Stimulated activated CD4-positive, alpha-beta T cell treated with anti-CD3 and anti-CD28 coated beads, Interleukin-4, amount 100 ng/mL, for 24 hours (primary cell): ENCODE measurements at places on chromosomes 16 and 17.

- peak; percentile 53 for DNase-seq
These were observed 2.0 kb downstream of the NCBP3 start for GRCh38 chr17:3843935-3844516.

GRCh38 chr17:70775679-70776078 lies 606.3 kb downstream of the KCNJ2 start:
- no peak for DNase-seq

GRCh38 chr16:3242709-3243108 lies 7.8 kb upstream of the ZNF200 start:
- no peak for DNase-seq

- no peak for DNase-seq
These were observed 4.0 kb downstream of the ENGASE start for GRCh38 chr17:79078476-79079190.

- DNase-seq: no peak
These were observed 260.5 kb downstream of the CBLN1 start for GRCh38 chr16:49021136-49021535.

DNA sequence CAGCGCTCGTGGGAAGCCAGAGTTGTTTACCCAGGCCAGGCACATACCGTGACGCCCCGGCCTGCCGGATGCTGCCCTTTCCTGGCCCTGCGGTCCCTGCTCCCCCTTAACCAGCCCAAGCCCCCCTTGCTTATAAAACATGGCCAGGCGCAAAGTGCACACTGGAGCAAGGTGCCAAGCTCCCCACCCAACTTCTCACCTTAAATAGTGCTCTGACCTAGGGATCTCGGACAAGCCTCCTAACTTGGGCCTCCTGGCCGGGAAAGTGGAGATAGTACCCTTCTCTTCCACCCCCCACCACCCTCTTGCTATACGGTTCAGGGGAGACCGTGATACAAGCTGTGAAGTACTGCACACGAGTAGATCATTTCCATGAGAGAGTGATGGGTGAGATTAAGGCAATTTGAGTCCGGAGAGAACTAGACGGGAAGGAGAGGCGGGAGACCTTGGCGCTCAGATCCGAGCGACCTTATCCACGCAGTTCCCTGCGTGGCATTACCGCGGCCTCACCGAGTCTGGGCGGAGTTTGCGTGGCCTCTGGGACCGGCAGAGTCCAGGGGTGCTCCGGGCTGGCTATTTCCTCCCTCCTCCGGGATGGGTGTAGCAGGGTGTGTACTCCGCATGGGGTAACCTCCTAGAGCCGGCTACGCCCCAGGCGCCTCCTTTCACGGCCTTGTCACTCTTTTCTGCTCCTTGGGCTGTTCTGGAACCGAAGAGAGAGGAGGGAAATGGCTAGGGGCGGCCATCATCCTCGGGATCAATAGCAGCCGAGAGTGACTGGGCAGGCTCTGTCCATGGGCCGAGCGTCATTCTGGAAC lies 4.4 kb upstream of the LHX1 start:
- no peak for DNase-seq

- no peak for DNase-seq
These were observed 20.2 kb upstream of the CES1 start for GRCh38 chr16:55853114-55853513.

GRCh38 chr17:34826332-34826731 lies 134.9 kb downstream of the CCT6B start:
- no peak for DNase-seq

DNA sequence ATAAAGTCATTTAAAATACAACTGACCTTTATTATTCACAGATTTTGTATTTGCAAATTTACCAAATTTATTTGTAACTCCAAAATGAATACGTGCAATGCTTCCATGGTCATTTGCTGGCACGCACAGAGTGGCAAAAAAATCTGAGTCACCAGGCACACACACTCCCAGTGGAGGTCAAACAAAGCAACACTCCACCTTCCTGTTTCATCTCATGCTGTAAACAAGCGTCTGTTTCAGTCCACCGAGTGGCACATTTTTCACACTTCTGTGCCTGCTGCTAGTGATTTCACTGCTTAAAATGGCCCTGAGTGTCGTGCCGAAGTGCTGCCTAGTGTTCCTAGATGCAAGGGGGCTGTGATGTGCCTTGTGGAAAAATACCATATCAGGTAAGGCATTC lies 17.8 kb upstream of the ITGAE start:
- no peak for DNase-seq

GRCh38 chr16:82756283-82756599 lies 129.5 kb downstream of the CDH13 start:
- DNase-seq: no peak

DNA sequence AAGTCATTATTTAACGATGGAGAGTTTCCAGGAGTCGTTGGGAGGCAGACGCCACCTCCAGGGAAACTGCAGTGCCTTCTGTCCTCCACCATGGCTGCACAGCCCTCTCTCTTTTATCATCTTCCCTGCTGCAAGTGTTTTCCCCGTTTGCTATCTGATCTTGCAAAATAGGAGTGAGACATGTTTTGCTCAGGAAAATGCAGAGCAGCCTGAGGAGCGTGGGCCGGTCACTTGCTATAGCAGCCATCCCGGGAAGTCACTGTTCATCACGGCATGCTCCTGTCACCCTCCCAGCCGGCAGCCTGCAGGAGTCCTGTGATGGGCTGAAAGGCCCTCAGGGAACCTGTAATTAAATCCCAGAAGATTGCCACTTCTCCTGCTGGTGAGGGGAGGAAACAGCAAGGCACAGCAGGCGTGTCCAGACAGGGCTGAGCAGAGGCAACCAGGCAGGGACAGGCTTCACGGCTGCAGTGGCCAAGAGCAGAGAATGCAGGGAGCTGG lies 143.1 kb downstream of the GSG1L start:
- no peak for DNase-seq

GRCh38 chr17:68519911-68520310 lies 7.7 kb downstream of the PRKAR1A start:
- DNase-seq: no peak

DNA sequence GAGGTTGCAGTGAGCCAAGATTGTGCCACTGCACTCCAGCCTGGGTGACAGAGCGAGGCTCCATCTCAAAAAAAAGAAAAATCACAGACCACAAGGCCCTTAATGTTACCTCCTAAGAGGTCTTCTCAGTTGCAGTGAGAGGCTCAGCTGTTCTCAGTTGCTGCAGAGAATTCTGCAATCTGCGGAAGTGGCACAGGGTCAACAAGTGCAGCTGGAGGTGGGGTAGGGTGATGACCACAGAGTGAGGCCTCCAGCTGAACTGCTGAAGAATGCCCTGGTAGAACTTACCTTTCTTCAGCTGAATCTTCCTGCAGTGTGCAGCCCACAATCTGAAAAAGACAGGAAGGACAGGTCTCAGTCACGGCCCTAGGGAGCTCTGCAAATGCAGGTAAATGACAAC lies 26.3 kb downstream of the CNTNAP1 start:
- DNase-seq: no peak

- no peak for DNase-seq
These were observed 20.9 kb upstream of the MPRIP start for GRCh38 chr17:17021194-17021863.

DNA sequence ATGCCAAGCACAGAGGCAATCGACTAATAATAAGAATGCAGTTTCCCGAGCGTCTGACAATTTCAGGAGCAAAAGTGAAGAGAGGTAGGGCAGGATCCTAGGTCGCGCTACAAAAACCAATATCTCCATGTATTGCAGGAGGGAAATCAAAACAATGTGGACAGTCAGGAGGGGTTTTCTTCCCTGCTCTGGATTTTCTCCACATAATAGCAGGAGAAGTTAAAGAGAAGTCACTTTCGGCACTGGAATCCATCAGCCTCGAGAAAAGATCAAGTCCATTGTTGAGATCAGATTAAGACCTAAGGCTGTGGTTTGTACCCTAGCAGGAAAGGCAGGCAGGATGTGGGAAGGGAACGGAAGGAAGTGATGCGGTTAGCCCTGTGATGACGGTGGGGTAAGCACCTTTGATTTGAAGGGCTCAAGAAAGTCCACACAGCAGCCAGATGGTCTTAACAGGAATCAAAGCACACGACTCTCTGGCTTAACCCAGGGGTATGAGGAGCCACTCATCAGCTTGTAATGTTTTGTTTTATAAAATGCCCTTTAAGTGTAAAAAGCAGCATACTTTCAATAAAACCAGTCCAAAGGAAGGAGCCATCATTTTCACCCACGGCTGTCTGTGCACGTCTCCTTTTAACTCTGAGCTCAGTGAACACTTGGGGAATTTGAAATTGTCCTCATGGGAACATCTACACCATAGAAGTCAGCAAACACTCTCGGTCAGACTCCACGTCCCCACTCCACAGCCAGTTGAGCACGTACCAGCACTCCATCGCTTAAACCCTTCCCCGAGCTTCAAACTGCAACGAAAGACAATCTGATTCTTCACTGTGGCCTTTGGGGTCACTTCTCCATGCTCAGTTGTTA lies 15.8 kb upstream of the AKTIP start:
- peak; percentile 68 for DNase-seq

DNA sequence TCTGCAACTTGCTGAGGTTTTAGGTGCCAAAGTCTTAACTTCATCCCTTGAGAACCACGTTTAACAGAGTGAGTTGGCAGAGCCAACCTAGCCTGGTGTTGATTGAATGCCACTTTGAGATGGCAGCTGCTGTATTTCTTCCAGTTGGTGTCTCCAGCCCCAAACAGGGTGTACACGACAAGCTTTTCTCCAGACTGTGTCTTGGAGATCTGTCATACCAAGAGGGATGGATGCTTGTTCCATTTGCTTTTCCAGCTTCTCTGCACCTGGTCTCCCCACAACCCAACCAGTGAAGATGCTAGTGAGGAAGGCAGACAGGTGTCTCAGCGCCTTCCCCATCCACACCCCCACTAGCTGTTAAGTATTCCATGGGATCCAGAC lies 141.1 kb upstream of the HS3ST2 start:
- DNase-seq: no peak
